Mononuclear cell (primary cell): ENCODE measurements at places on chromosomes 2 and 18. TPM values are rescaled to one million over a fixed set of nuclear protein-coding genes. Genes with fewer than 3 reads are reported as not detected.

ZEB2 gene
- 511 TPM for total RNA-seq

LOXL3 gene
- total RNA-seq: 3.9 TPM

ENOSF1 gene
- total RNA-seq: 16.1 TPM

ARHGAP25 gene
- total RNA-seq: 28.2 TPM

PPP4R3B gene
- 59.3 TPM for total RNA-seq

UPP2 gene
- not detected for total RNA-seq

GLI2 gene
- total RNA-seq: not detected

DSG4 gene
- total RNA-seq: not detected

ALPI gene
- total RNA-seq: not detected

C2orf78 gene
- total RNA-seq: not detected

CYB5A gene
- 3.8 TPM for total RNA-seq

EHD3 gene
- 8.2 TPM for total RNA-seq

RBM44 gene
- total RNA-seq: 3.5 TPM

EFHD1 gene
- total RNA-seq: 0.42 TPM

GNLY gene
- total RNA-seq: 181 TPM

EPG5 gene
- total RNA-seq: 44.0 TPM

TM4SF20 gene
- not detected for total RNA-seq

RSAD2 gene
- 6.8 TPM for total RNA-seq

DIPK1C gene
- not detected for total RNA-seq

FAM124B gene
- total RNA-seq: 1.6 TPM

CERKL gene
- 0.21 TPM for total RNA-seq

CCDC150 gene
- total RNA-seq: 1.3 TPM
